Activated naive CD4-positive, alpha-beta T cell (primary cell): ENCODE measurements at places on chromosomes 1 and 21.

DNA sequence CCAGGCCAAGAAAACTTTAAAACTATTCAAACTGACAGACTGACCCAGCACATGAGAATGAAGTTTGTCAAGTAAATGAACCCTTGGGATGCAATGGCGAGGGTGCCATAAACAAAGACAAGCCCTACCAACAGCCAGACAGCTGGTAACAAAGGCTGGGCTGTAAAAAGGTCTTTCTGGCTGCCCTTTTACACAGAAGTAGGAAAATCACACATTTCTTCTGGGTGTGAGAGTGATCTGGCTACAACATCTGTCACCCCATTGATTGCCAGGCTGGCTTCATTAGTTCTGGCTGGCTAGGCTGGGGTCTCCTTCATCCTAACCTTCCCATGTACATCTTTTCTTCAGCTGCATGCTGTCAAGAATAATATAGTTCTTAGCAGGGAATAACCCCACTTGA, 83.6 kb upstream of the FOXD3 start:
- no peak for DNase-seq

DNA sequence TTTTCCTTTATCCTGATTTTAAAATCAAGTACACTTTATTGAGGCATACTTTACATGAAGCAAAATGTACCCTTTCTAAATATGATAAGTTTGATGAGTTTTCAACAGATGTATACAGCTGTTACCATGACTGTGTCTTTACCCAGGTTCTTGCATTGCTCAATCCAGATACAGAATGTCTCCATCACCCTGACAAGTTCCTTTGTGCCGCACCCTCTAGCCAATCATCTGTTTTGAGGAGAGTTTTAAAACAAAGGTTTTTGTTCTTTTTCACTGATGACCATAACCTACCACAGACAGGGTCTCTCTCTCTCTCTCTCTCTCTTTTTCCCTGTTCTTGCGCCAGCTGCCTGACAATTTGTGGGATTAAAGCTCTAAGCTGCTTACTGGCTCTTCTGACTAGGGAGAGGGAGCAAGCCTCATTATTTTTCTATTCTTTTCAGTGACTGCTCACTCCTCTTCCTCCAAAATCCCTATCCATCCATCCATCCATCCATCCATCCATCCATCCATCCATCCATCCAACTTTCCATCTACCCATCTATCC, 1.2 kb upstream of the KCNE1 start:
- no peak for DNase-seq

GRCh38 chr1:77349275-77349674, 67.5 kb downstream of the AK5 start:
- DNase-seq: no peak

- DNase-seq: no peak
Observed at GRCh38 chr1:186479162-186479561, 18.2 kb upstream of the PDC start.

DNA sequence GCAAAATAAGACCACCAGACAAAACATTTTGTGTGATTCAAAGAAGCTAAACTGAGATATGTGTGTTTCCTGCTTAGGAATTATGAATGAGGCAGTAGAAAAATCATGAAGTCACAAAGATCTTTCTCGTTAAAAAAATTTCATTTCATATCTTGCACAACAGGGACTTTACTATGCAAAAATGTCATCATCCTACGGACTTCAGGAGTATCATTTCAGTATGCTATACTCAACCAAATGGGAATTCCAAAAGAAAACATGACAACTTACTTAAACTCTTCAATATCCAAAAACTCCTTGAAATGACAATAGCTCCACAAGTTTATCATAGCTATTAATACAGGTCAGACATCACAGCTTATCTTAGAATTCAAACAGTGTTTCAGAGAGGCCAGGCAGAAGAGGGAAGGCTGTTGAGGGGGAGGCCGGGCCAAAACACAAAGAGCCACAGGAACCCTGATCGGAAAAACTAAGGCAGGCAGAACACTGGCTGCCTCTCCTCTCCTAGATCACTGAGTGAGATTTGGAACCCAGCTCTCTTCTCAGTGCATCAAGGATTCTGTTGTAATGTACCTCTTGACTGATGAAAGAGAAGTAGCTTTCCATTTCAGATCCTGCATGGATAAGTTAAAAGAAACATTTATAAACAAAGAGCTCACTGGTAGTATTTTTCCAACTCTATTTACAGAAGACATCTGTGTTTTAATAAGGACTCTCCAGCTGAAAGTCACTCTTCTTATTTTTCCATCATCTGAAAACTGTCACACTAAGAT, 66.9 kb downstream of the TESK2 start:
- no peak for DNase-seq

- DNase-seq: no peak
Observed at GRCh38 chr1:220914283-220915116, 35.3 kb downstream of the HLX start.

- no peak for DNase-seq
Observed at GRCh38 chr1:62025154-62025553, 169.5 kb upstream of the L1TD1 start.

DNA sequence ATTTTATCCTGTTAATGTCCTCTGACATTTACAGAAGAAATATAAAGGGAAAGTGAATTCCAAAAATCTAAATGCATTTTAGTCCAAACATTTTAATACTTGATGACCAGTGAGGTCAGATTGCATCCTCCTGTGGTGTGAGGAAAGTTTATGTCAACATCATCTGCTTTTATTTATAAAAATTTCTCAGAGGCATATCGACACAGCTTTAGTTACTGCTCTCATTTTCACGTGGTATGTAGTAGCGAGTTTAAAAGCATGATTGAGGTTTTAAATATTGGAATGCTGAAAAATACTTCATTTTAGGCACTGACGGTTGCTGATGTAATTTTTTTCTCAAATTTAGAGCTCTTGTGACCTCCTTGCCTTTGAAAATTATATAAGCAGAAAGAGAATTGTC, 234.8 kb downstream of the HMCN1 start:
- no peak for DNase-seq

- DNase-seq: no peak
Observed at GRCh38 chr1:160813215-160813614, 17.2 kb downstream of the LY9 start.

DNA sequence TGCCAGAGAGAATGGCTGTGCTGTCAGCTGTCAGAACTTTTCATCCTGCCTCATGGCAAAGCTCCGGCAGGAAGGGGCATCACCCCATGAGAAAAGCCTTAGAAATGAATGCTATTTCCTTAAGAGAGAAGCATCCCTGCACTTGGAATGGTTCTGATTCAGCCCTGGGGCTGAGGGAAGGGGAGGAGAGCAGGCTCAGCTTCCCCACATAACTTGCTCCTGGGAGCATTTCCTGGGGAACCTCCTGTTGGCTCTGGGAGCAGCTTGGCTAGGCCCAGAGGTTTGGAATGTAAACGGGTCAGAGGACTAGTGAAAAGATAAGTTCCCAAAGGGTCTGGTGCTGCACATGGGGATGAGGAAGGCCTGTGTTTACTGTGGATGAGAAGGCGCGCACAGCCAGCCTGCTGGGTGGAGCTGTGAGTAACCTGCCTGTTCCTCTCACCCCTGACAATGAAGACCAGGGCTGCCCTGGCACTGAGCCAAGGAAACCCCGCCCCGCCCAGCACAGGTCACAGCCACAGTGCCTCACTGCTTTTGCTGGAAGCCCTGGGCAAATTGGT, 5.0 kb downstream of the PRELP start:
- no peak for DNase-seq

DNA sequence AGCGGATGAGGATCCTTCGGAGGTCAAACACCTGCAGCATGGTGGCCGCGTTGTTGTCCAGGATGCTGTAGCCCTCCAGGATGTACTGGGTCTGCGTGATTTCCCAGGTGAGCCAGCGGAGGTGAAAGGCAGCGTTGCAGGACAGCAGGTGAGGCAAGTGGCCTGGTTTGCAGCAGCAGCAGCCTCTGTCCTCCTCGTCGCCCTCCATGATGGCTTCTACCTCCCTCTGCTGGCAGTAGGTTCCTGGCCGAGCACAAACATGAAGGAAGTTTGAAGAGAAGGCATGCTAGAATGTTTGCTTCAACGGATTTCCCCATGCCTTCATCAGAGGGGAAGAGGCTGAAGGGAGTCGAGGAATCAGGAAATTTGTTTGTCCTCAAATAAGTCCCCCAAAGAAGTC, 74.7 kb downstream of the NTPCR start:
- no peak for DNase-seq

DNA sequence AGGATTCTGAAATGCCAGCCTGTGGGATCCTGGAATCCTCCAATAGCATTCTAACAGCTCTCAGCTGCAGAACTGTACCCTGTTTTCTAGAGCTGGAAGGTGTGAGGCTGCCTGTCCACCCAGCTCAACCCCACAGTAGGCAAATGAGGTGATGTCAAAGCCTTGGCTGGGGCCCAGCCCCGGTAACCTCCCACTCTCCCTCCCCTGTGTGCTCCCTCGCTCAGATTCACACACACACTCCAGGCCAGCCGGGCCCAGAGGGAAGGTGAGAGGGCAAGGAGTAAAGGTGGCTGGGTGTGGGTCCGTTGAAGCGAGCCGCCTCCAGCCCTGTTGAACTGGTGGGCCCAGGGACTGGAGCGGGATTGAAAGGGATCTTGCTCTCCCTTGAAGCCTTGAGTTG, at the start of gene BSND:
TSS of gene BSND (plus strand) at position 257 of the 400 bp plus-strand sequence. CDS start 254 bp downstream, outside the sequence.
- no peak for DNase-seq

- DNase-seq: no peak
Observed at GRCh38 chr21:36613059-36613458, 85.9 kb upstream of the SIM2 start.

DNA sequence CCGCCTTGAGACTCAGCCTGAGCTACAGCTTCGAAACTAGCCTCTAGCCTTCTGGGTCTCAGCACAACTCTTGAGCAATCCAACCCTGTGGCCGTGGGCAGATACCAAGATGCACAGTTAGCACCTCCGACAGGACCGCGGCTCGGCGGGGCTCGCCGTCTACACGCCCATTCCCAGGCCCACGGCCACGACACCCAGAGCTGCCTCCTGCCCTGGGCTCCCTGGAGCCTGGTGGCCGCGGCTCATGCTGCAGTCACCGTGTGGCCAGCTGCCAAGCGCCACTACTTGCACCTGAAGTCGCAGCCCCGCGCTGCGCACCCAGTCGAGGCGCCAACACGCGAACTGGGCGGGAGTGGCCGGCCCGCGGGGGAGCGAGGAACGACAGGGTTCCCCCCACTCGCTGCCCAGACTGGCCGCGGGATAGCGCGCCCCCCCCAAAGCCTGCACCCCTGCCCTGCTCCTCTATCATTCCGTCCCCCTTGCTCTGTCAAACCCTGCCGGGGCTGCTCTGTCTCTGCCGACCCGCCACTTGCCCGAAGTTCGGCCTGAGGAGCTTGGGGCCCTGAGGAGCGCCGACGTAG, 729 bp upstream of the CDCA8 start:
- no peak for DNase-seq

DNA sequence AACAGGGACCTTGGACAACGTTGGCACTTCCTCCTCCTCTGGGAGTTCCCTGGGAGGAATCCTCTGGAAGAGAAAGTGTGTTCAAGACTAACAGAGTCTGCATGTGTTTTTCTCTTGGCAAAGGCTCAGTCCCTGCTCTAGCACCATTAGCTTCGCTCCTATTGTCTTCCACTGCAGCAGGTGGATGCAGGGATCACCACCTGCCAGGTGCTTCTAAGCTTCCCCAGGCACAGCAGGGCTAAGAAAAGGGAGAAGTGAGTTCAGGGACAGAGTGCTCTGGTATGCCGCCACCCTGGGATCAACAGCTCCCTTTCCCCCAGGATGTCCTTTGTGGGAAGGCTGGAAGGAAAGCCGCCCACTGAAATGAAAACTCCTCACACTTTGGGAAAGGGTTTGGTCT, 43.9 kb upstream of the IL20 start:
- DNase-seq: no peak

- no peak for DNase-seq
Observed at GRCh38 chr1:181126871-181127587, 38.5 kb downstream of the IER5 start.

GRCh38 chr1:209768354-209768774, 12.5 kb downstream of the TRAF3IP3 start:
- peak; percentile 23 for DNase-seq

GRCh38 chr1:63960326-63960725, 186.5 kb downstream of the ROR1 start:
- no peak for DNase-seq

DNA sequence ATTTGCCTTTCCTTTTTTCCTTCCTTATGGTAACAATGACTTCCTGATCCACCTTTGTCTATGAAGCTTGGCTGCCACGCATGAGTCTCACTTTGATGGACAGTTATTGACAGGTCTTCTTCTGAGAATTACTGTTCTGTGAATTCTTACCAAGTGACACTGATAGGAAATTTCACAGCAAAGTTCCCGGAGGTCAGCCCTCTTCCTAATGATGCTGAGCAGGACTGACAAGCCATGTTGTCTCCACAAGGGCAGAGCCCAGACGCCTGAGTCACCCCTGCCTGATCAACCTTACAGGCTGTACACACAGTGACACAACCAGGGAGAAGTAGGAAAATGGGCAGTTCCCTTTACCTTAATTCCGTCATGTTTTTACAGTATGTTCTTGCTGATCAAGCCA, 44.2 kb downstream of the ZC3H11B start:
- DNase-seq: no peak

GRCh38 chr1:86395751-86396497, at the start of gene ODF2L:
Gene ODF2L (minus strand): TSS chr1:86396323. CDS start chr1:86387027, 9,296 bp downstream.
- DNase-seq: peak; percentile 80

GRCh38 chr1:26690576-26691031, 5.2 kb upstream of the ARID1A start:
- no peak for DNase-seq

DNA sequence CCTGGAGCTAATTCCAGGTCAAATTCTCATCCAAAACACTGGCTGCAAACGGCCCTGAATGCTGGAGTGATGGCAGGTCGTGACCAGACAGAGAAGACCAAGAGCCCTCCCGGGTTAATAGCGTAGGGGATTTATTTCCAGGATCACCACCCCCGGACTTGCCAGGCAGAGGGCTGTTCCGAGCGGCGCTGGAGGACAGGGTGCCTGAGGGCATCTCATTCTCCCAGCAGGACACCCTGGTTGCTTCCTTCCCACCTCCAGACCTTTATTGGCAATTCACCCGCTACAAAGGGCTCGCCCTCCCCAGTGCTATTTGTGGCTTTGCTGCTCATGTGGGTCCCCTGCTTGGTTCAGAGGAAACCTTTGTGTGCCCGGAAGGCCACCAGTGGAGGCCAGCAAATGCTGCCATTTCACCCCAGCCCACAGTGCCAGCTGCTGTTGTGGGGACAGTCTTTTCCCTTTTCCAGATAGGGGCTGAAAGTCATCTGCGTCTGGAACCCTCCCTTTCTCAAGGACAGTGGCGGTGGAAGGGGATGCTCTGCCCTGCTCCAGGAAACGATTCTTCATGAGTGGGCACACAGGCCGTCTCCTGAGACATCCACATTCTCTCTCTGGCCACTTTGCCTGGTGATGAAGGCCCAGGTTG, 19.0 kb upstream of the C1orf174 start:
- no peak for DNase-seq

DNA sequence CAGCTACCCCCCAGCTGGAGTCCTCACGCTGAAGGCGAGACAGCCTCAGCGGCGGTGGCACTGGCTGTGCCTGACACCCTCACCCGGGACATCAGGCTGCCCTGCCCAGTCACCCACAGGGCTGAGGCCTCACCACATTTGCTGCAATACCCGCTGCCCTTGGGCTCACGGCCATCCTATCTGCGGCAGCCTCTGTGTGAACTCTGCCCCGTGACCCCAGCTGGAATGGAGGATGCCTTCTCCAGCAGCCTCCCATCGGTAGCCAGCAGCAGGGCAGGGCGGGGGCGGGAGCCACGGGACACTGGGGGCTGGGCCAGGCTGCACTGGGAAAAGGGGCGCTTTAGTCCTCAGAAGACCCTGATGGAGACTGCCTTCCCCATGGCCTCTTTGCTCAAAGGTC, 112.4 kb upstream of the ZBTB40 start:
- DNase-seq: no peak
